Cardiac muscle cell (in vitro differentiated cells and primary cell): ENCODE measurements at places on chromosomes 6 and 20. TPM values are rescaled to one million over a fixed set of nuclear protein-coding genes. Genes with fewer than 3 reads are reported as not detected.
A peak's percentile ranks its signal among the peaks of the same experiment; 100 is the strongest.

The ADAM33 gene
- total RNA-seq: 0.07 and 1.3 TPM in 2 replicates

DNA sequence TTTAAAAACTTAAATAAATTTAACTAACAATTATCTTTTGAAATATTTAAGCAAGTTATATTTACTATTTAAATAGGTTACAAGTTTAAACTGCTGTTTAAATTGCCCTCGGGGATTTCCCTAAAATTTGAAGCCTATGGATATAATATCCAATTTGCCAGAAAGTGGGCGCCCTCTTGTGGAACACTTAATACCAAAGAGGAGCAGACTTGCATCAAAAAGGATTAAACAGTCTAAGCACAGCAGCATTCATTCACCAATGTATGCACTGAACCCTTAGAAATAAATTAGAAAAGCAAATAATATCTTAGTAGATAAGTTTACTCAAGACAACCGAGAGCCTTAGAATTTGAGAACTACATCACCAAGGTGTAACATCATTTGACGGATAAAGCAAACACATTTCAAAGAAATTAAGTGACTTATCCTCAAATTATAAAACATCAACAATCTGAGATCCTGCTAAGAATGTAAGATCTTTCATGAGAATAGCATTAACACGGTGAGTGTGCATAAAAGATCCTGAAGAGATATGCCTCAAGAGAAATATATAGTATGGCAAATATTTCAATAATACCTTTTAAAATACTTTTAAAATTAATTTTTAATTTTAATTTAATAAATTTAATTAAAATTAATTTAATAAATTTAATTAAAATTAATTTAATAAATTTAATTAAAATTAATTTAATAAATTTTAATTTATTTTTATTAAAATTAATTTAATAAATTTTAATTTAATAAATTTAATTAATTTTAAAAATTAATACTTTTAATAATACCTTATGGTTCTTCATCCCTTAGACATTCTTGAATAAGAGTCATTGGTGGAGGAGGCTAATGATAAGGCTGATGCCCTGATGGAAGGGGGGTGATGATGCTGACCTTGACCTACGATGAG, 11.5 kb upstream of the MEP1A start:
- H3K36me3 ChIP-seq: no peaks in the 10 kb centered on the region
- H3K27ac ChIP-seq: no peak overlapping the region
- H3K4me3 ChIP-seq: no peak overlapping the region

The SAMD3 gene
- not detected in 2 replicates for total RNA-seq

GRCh38 chr20:57469418-57470211, 55.3 kb downstream of the CTCFL start:
- DNase-seq: no peak
- H3K36me3 ChIP-seq: no peaks in the 10 kb centered on the region
- H3K27me3 ChIP-seq: no peaks in the 10 kb centered on the region
- H3K4me3 ChIP-seq: peak overlapping the region; percentile 3

DNA sequence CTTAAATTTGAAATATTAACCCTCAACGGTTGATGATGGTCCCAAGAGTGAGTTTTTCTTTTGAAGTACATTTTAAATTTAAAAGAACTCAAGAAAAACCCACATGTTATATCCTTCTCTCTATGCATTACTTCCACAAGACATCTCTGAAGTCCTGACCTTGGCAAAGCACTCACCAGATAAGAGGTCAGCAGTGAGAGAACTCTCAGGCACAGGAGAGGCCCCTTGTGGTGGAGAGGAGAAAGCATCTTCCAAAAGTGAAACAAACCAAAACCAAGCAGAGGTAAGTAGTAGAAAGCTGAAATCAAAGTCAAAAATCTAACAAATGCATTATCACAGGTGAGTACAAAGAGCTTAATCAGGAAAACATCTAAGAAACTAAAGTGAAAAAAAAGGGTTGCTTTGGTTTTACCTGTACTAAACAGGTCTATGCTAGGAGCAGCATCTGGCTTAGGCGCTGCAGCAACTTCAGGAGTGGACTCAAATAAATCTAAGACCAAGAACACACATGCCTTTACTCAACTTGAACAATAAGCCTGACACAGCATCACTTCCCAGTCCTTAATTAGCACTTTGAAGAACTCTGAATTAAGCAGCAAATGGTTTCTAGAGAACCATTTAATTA, 80.5 kb downstream of the PRSS35 start:
- H3K27me3 ChIP-seq: no peaks in the 10 kb centered on the region
- H3K36me3 ChIP-seq: peaks cover 5% of the 10 kb centered on the region
- H3K4me3 ChIP-seq: no peak overlapping the region
- DNase-seq: peak; percentile 59
